Natural killer cell treated with Interleukin-12 subunit alpha and Interleukin-12 subunit beta and Interleukin-15 and Interleukin-18, amount 100 ng/mL, for 72 hours (primary cell): ENCODE measurements at places on chromosomes 13 and 19. TPM values are rescaled to one million over a fixed set of nuclear protein-coding genes. Genes with fewer than 3 reads are reported as not detected.

Gene DLL3
- 0.21 TPM for total RNA-seq

Gene APC2
- 0.17 TPM for total RNA-seq

DNA sequence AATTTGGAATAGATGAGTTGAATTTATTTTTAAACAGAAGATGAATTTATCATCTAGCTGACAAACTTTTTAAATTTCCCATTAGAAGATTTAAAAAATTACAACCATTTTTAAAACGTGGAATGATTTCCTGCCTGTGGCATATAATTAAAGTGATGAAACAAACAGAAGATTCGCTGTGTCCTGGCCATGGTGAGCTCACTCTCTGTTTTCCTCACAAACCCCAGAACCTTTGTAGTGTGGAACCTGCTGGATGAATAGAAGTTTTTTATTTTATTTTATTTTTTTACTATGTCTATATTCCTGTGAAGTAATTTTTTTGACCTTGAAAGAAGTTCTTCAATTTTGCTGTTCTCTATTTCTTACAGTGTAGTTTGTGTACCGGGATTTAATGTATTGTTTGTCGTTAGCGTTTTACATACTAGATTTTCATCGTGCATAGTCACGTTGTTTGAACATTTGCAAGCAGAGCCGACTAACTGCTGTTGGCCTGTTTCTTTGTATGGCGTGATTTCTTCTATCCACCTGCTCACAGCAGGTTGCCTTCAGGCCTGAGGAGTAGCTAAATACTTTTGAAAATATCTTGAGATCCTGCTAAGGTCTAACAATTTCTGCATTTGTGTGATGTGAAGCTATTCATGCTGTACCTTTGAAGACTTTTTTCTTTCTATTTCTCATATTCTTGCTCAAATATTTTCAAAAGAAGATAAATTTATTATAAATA, 149.2 kb downstream of the GGACT start:
- DNase-seq = no peak

Gene VSTM2B
- total RNA-seq = not detected

GRCh38 chr13:77715233-77715891, 17.9 kb downstream of the SLAIN1 start:
- no peak for DNase-seq

DNA sequence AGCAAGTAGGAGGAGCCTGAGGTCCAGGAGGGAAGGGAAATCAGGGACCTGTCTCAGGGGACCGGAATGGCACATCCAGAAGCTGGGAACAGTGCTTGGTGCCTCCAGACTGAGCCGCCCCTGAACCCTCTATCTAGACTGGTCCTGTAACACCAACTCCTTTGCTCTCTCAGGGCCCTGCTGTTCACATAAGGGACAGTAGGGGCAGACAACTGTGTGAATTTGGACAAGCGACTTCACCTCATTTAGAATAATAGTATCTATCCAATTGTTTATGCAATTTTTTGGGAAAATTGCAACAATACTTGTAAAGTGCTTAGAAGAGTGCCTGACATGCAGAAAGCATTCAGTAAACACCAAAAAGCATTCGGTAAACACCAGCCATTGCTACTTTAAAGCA, 14.0 kb downstream of the SYMPK start:
- no peak for DNase-seq

GRCh38 chr19:8615813-8616596, 5.5 kb upstream of the ADAMTS10 start:
- DNase-seq = no peak

DNA sequence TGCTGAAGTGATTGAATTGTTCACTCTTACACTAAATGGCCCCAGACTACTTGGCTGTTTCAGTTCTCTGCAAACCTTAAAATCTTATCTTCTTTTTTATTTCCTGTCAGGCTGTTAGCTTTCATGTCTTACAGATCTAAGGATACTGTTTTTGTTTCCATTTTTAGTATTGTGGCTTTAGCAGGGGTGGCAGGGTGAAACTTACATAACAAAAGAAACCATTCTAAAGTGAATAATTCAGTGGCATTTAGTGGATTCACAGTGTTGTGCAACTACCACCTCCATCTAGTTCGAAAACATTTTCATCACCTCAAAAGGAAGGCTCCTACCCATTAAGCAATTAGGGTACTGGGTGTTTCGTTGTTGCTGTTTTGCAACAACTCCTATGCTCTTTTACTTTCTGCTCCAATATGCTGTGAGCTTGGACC, 19.8 kb downstream of the TMEM272 start:
- no peak for DNase-seq

Gene RAB3A
- total RNA-seq = 5.1 TPM

- DNase-seq = no peak
These were observed 269.1 kb downstream of the ABCC4 start for GRCh38 chr13:95032121-95032520.

Gene FFAR3
- total RNA-seq = 0.62 TPM

DNA sequence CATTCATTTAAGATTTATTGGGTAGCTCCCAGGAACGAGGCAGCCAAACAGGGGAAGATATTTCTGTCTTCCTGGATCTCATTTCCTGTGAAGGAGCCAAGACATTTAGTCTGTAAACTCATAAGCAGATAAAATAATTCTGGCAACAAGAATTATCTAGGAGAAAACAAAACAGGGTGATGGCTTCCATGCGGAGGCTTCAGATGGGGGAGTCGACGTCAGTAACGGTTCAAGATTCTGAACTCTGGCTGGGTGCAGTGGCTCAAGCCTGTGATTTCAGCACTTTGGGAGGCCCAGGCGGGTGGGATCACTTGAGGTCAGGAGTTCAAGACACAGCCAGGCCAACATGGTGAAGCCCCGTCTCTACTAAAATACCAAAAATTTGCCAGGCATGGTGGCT, 1.3 kb downstream of the GNA15 start:
- DNase-seq = no peak

Gene HNRNPA1L2
- total RNA-seq = 6.9 TPM

DNA sequence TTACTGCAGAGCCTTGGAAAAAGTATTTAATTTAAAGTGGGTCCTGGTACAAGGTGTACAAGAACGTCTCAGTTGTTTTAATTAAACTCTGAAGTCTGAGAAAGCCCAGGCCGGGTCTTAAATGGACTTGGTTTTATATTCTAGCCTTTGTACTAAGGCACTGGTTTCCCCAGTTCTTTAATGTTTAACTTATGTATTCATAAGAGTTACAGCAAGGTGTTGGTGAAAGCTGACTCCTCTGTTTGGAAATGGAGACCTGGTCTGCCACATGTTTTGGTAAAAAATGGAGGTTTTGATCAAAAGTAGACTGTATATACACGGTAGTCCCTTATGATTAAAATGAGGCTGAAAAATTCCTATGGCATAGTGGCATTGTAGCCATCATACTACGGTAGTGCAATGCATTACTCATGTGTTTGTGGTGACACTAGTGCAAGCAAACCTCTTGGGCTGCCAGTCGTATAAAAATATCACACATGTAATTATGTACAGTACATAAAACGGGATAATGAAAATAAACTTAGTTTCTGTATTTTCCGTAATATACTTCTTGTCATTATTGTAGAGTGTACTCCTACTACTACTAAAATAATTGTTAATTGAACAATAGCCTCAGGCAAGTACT, 883.4 kb upstream of the SPRY2 start:
- no peak for DNase-seq
